ENCODE measurements at places on chromosomes 2 and 18.

- no peak for DNase-seq
These were observed 241.8 kb upstream of the RAB12 start for GRCh38 chr18:8367217-8367988.

DNA sequence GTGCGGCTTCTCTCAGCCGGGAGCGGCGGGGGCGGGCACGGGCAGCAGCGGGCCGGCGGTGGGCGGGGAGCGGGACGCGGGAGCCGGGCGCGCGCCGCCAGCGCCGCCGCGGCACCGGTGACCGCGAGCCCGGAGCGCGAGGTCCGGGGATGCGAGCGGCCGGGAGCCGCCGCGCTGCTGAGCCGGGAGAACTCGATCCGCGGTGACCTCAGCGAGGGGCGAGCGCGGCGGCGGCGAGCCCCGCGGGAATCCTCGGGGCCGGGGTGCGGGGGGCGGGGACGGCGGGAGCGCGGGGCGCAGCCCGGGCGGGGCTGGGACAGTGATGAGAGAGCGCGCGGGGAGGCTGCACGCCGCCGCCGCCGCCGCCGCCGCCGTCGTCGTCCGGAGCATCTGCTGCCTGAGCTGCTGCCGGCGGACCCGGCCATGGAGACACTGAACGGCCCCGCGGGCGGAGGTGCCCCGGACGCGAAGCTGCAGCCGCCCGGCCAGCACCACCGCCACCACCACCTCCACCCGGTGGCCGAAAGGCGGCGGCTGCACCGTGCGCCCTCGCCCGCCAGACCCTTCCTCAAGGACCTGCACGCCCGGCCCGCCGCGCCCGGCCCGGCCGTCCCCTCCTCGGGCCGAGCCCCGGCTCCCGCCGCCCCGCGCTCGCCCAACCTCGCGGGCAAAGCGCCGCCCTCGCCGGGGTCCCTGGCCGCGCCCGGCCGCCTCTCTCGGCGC lies at the start of gene MTCL1:
TSS of gene MTCL1 (plus strand) at position 319 of the 723 bp plus-strand sequence. CDS start at position 424, 105 bp downstream.
- no peak for DNase-seq

GRCh38 chr2:181627545-181627944 lies 29.4 kb downstream of the CERKL start:
- DNase-seq: no peak

GRCh38 chr2:134493797-134494196 lies 225.0 kb downstream of the TMEM163 start:
- no peak for DNase-seq

- DNase-seq: no peak
These were observed 96.2 kb downstream of the MYO1B start for GRCh38 chr2:191341436-191341835.

DNA sequence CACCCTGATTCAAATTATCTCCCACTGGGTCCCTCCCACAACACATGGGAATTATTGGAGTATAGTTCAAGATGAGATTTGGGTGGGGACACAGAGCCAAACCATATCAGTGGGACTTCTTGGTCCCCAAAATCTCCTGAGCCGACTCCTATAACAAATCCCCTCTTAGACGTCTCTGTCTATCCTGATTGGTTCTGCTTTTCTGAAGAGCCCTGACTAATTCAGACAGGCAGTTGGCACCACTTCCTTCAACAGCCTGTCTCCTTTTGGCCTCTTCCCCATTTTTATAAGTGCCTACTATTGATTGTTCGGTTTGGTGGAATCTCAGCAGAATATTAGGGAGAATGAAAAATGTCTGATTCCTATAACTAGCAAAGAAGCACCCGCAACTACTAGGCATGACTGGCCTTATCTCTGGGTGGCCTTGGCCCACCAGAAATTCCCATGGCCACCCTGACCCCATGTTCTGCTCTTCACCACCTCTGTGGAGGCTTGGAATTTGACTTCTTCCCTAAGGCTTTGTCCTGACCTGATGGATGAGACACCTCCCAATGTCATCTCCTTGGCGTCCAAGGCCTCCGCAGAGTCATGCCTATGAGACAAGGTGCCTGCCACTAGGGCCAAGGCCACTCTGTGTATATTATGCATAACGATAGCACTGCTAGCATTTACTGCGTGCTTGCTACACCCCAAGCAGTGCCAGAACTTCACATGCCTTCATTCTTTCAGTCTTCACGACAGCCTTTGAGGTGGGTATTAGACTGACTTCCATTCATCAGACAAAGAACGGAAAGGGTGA lies 218.9 kb upstream of the COPS8 start:
- no peak for DNase-seq

- no peak for DNase-seq
These were observed 36.5 kb downstream of the MC2R start for GRCh38 chr18:13878857-13879256.

DNA sequence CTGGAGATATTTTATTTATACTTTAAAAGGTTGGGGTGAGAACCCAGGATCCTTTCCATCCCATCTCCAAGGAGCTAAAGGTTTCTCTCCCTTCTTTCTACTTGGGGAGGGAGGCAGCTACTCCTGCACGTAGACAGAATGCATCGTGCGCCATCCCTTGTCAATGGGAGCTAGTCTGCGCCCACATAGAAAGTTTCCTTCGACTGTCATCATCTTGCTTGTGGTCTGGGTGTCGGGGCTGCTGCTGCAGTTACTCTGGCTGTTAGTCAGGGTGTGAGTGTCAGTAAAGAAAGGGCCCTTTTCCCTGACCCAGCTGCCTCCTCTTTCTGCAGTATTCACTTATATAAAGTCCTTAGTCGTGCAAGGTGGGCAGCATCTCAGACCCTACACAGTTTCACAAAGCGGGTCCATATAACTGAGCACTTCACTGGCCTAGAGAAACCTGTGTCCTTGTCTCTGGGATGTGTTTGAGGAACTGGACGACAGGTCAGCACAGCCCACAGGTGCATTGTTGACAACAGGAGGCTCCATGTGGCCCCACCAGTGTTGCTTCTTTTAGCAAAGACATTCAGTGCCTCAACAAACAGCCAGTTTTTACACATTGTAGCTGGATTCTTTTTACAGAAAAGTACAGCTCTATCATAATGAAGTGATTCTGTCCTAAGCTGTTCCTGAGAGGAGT lies 22.4 kb downstream of the NPAS2 start:
- DNase-seq: no peak

- no peak for DNase-seq
These were observed 41.3 kb downstream of the BCL11A start for GRCh38 chr2:60512062-60512622.

DNA sequence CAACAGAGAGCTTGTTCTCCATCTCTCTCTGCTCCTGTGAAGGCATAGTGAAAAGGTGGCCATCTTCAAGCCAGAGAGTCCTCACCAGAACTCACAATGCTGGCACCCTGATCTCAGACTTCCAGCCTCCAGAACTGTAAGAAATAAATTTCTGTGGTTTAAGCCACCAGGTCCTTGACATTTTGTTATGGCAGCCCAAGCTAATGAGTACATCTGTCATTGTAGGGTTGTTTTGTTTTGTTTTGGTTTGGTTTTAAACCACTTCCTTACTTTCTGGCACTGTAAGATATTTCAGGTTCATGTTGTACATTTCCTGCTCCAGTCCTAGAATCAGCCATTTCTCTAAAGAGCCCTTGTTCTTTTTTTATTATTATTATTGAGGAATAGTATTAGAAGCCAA lies 171.2 kb downstream of the CPS1 start:
- DNase-seq: no peak

GRCh38 chr18:48540251-48541025 lies 1.6 kb downstream of the CTIF start:
- no peak for DNase-seq

GRCh38 chr18:57440331-57441070 lies 5.3 kb downstream of the ONECUT2 start:
- no peak for DNase-seq

DNA sequence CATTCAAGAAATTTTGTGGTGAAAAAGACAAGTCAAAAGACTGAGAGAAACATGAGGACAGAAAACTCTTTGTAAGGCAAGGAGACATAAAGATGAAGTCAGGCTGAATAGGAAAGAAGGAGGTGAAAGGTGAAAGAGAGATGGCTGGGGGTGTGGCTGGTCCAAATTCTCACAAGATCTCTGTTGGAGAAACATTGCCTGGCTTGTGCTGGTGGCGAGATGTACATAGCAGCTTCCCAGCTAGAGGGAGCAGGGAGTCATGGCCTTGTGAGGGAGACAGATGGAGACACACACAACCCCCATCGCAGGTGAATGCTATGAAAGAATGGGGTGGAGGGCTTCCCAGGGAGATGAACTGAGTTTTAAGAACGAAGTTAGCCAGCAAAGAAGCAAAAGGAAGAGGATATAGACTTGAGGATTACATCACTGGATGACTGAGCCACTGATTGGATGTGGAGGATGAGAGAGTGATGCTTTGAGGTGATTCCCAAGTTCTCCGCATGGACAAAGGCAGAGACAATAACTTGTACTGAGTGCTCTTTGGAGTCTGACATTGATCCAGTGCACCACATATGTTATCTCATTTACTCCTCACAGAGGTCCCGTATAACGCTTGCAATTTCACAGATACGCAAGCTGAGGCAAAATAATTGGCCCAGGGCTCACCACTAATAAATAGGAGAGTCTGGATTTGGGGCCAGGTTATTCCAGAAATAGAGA lies 3.7 kb upstream of the EMX1 start:
- no peak for DNase-seq

DNA sequence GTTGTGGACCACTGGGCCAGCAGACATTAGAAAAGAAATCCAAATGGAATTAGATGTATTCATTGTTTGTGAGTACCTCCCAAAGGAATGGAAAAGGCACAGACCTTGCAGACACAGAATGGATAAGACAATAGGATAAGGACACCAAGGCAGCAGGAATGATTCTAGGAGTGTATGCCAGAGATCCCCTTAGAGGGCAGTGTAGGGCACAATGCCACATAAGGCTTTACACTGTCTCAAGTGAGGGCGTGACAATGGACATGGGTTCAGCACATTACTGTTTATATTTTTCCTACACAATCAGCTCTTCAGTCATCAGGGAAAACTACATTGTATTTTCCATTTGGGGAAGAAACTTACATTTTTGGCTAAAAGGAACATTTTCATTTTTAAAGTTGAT lies 250.9 kb downstream of the PTH2R start:
- no peak for DNase-seq

GRCh38 chr2:16251511-16252225 lies 311.3 kb downstream of the MYCN start:
- no peak for DNase-seq

DNA sequence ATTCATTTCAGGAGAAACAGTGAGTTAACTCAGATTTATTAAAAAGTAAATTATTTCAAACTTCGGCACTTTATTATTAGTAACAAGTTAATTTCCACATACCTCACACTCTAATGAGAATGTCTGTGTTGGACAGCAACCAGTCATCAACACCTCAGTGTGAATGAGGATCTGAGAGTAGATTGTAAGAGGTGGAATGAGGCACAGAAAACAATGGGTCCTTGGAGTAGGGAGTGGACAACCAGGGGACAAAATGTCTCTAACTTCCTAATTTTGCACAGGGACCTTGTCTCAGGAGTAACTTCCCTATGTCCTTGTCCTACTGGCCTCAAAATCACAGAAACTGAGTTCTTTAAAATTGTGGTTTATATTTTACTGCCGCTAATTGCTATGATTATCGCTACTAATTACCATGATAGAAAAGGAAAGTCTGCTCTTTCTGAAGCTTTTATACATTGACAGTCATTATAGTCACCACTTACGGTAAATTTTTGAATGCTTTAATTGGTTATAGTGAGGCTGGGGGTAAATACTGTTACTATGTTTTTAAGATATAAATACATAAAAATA lies 82.2 kb upstream of the LRPPRC start:
- no peak for DNase-seq

DNA sequence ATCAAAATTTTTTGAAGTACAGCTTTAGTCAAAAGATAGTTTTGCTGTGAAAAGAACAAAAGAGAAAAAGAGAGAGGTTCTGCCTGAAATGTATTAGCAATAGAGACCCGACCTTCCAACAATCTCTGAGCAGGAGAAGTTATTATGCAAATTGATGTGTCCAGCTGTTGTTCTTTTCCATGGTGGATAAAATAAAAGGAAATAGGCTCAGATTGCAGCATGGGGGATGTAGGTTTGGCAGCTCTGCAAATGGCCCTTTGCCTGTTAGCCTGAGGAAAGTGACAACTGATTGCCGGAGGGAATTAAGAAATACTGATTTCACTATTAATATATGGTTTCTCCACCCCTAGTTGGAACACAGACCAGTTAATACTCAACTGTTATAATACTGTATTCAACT lies 1283.2 kb upstream of the NXPH2 start:
- DNase-seq: no peak

Measured in thoracic aorta (tissue), 2 donors.